Activated T-helper 2 cell treated with anti-CD3 and anti-CD28 coated beads, Interferon-gamma antibody, Interleukin-2, Interleukin-4, amounts not matched to agents 10 μg/mL and 5 μg/mL and 100 μg/mL, durations not matched to agents 14 hours and 24 hours and 36 hours (primary cell): ENCODE measurements at places on chromosomes 5 and 9.

GRCh38 chr9:34690983-34691935 lies at the start of gene CCL19:
Gene CCL19 (minus strand): TSS chr9:34691276. CDS start chr9:34691139, 137 bp downstream.
- DNase-seq, result no peak

DNA sequence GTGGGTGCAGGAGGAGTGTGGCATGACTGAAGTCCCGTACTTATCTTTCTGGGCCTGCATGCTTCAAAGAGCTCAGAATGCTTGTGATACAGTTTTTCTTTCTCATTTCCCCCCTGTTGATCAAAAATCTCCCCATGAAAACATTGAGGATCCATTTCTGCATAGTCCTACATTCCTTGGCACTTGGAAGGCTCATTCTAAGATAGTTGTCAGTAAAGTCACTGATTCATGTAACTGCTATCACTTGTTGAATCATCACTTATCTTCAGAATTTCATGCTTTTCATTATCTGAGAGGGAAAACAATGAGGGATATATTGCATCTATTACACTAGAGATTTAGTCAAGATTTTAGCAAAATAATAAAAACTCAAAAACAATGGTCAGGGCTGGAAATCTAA lies 1953.1 kb upstream of the CDH6 start:
- no peak for DNase-seq

- DNase-seq, result no peak
Measured at GRCh38 chr5:136052692-136053335, 24.0 kb downstream of the TGFBI start.

GRCh38 chr9:20990867-20991266 lies 40.6 kb downstream of the HACD4 start:
- DNase-seq, result no peak

DNA sequence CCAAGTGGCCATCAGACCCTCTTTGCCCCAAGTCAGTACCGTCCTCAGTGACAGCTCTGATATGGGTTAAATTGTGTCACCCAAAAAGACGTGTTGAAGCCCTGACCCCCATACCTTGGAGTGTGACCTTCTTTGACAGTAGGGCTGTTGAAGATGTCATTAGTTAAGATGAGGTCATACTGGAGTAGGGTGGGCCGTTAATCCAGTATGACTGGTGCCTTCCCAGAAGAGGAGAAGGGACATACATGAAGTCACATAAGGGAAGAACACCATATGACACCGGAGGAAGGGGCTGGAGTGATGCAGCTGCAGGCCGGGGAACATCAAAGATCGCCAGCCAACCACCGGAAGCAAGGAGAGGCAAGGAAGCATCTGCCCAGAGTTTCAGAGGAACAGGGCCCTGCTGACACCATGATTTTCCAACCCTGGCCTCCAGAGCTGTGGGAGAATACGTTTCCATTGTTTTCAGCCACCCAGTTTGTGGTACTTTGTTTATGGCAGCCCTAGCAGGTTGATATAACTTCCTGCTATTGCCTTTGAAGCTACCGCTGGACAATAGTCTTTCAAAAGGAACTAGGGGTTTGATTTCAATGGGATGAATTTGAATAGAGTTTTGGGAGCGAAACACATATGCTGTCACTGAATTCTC lies 36.4 kb upstream of the CPEB4 start:
- DNase-seq, result no peak

GRCh38 chr5:108109059-108109458 lies 272.8 kb downstream of the FBXL17 start:
- no peak for DNase-seq

GRCh38 chr5:78016863-78017529 lies 240.9 kb upstream of the TBCA start:
- no peak for DNase-seq

DNA sequence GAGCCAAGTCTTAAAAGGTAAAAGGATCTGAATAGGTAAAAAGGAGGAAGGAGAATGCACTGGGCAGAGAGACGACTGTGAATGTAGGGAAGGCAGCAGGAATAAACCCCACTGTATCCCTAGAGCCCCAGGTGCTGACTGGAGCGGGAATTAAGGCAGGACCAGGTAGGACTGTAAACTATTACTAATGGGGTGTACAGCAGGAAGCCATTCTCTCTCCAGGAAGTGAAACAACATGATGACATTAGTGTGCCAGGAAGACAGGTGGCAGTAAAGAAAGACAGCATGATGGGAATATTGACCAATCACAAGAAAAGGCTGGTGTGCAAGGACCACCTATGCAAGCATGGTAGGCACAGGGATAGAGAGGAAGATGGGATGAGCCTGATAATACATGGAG lies 433.0 kb downstream of the DNAH5 start:
- DNase-seq, result no peak
